ENCODE measurements at places on chromosomes 1 and 21.

- no peak for DNase-seq
These were observed 12.8 kb downstream of the ZFP69B start for GRCh38 chr1:40462956-40463590.

DNA sequence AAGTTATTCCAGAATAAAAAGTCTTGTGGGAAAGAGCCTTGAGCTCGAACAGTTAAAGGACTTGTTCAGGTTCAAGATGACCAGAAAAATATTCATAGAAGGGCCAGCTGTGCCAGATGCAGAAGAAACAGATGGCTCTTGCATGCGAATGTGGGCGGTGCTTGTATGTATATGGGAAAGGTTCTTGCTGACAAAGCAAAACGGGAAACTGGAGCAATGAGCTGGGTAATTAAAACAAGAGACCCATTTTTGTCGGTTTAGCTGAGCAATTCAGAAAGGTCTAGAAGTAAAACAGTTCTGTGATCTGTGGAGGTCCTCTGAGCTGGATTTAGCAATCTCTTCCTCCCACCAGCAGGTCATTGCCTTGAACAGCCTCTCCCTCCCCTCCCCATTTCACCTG is 107.2 kb upstream of the MARK1 start:
- no peak for DNase-seq

- DNase-seq, result no peak
These were observed 2.4 kb downstream of the LYPD8 start for GRCh38 chr1:248753029-248753594.

- no peak for DNase-seq
These were observed 205.5 kb upstream of the HOOK1 start for GRCh38 chr1:59609245-59609644.

DNA sequence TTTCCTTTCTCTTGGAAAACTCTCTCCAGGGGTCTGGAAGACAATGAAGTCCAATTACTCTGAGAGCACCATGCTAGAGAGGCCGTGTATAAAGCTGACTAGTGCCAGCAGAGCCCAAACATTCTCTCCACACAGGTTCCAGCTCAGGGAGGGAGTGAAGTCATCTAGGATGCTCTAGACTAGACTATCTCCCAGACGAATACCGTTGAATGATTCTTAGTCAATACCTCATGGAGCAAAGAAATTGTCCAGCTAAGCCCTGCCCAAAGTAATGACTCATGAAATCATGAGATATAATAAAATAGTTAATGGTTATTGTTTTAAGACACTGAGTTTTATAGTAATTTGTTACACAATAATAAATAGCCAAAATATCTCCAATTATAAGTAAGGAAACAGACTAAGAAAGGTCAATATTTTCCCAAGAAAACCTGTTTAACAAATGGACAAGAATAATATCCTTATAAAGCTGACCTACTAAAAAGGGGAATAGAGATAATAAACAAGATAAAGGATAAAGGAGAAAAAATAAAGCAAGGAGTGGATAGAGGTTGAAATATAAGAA is 163.9 kb upstream of the LRRC7 start:
- DNase-seq, result no peak

DNA sequence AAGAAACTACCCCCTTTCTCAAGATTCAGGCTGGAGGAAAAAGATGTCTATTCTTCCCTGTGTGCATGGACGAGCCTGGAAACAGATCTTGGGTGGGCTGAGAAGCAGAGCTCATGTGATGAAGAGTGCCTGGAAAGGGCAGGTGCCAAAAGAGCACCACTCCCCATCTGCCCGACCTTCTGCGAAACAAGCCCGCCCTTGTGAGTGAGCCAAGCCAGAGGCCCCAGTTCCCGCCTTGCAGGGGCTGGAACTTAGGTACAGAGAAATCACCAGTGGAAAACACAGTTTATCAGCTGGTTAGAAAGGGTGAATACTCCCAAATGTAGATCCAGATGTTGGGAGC is 26.7 kb upstream of the A3GALT2 start:
- no peak for DNase-seq

DNA sequence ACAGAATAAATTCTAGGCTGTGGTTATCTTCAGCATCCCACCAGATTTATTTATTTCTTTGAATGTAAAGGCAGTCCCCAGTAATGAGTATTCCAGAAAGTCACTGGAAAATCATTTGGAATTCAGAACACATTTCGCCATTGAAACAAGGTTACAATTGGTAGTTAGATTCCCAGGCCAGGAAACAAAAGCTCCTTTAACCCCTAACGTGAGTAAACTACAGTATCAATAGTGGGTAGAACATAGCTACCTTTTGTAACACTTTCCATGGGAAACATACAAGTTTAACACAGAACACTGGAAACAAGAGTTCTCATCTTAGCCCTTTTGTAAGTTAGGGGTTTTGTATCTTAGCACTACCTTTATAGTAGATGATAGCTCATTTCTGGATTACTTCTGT is 53.4 kb upstream of the BMP8A start:
- DNase-seq, result no peak

DNA sequence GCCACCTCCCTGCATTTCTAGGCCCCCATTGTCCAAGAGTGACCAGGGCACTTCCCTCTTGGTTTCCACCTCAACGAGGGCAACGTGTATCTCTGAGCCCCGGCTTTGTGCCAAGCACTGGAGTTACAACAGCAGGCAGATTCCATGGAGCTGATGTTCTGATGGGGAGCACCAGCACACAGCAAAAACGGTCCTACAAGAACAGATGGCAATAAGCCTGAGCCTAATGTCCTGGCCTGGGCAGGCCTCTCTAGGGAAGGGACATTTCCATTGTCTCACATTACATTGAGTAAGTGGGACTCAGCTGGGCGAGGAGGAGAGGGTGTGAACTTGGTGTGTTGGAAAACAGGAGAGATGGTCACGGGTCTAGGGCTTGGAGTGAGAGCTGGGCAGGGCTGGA is 27.2 kb upstream of the NPPB start:
- DNase-seq, result no peak

DNA sequence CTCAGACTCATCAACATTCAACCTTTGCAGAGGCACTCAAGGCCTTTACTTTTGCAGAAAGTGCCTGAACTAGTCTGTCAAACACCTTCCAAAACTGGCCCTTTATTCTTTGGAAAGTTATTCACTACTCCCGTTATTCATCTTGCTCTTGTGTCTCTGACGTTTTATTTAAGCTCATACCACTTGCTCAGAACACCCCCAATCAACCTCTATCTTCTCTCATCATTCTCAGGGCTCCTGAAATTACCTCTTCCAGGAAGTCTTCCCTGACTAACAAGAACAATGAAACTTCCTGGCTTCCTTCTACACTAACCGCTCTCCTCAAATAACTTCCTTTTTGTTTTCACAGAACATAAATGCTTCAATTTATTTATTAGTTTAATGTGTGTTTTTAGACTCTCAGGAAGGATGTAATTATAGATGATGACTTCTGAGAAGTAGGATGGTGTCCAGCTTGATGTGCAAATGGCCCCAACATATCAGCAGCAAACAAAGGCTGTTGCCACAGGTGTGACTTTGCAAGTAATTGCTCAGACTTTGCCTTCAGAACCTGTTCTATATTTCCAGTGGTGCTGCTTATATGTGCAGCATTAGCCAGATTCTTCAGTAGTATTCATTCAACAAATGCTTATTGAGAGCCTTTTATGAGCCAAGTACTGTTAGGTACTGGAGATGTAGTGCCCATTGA is 22.8 kb upstream of the BATF3 start:
- DNase-seq, result no peak

- no peak for DNase-seq
These were observed 116.0 kb downstream of the ETS2 start for GRCh38 chr21:38921511-38922251.

DNA sequence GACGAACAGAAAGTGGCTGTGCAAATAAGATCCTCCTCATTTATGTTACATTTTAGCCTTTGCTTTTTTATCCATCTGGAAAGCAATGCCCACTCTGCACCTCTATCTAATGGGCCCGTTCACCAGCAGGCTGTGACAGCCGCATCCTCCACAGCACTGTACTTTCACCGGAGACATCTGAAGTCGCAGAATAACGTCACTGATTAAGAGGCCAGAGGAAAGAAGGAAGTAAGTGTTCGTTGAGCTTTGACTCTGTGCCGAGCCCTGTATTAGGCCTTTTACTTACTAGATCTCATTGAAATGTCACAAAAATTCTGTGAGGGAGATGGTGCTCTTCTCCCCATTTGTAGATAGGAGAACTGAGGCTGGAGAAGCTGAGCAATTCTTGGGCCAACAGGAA is 62.3 kb downstream of the KAZN start:
- no peak for DNase-seq

DNA sequence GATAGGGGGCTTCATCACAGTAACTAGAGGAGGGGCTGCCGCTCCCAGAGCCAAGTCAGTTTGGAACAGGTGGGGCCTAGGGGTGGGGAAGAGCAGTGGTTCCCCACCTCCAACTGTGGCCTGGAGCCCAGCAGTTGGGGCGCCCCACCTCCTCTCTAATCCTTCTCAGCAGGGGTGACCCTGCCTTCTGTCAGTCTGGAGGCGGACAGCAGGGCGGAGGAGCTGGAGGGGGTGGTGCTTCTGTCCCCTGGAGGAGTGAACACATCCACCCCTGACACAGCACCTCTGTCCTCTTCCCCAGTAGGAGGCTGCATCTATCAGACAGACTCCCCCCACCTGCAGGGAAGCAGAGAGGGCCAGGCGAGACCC is 73.8 kb downstream of the MRPL37 start:
- no peak for DNase-seq

GRCh38 chr1:55331351-55331750 is 116.2 kb upstream of the USP24 start:
- no peak for DNase-seq

GRCh38 chr1:162323023-162323422 is 53.6 kb downstream of the SPATA46 start:
- no peak for DNase-seq

GRCh38 chr1:36542962-36543515 is 60.3 kb upstream of the CSF3R start:
- DNase-seq, result peak; percentile 21

- DNase-seq, result no peak
These were observed 1.5 kb downstream of the GRIK3 start for GRCh38 chr1:37032660-37033354.

- no peak for DNase-seq
These were observed 11.3 kb upstream of the PDZK1IP1 start for GRCh38 chr1:47201179-47201578.

GRCh38 chr1:31912839-31913239 is 25.3 kb downstream of the PTP4A2 start:
- DNase-seq, result peak; percentile 68

GRCh38 chr1:19411612-19412011 is 73.7 kb downstream of the CAPZB start:
- DNase-seq, result no peak

- no peak for DNase-seq
These were observed 11.3 kb upstream of the HEATR1 start for GRCh38 chr1:236615399-236616148.

DNA sequence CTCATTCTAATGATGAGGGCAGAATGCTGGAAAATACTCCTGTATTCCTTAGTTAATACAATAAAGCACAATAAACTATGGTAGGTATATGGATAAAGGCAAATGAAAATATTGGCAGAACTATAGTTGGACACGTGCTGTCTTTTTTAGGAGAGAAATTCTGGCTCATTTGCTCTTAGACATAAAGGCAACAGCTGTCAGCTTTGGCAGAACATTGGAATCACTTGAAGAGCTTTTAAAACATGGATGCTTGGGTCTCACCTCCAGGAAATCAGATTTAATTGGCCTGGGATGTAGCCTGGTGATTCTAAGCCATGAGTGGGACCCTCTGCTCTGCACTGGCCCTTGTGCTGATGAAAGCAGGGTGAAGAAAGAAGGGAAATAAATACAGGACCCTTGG is 9.9 kb downstream of the CRP start:
- DNase-seq, result no peak

GRCh38 chr1:2644591-2645101 is 11.8 kb upstream of the MMEL1 start:
- DNase-seq, result no peak

DNA sequence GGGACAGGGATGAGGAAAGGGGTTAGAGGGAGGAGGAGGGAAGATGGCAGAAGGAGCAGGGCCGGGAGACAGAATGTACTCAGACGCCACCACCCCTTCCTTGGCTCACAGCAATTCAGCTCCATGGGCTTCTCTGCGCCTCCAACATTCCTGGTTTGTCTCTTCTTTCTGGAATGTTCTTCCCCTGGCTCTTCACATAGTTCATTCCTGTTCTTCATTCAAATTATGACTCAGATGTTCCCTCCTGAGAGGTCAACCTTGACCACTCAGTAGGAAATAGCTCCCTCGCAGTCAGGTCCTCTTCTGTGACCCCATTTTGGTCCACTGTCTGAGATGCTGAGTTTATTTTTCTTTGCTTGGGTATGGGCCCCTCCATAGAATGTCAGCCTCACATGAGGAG is 203.2 kb downstream of the C1orf94 start:
- no peak for DNase-seq

- DNase-seq, result no peak
These were observed 81.0 kb upstream of the PLD5 start for GRCh38 chr1:242605521-242605920.

- DNase-seq, result no peak
These were observed 35.7 kb downstream of the PALMD start for GRCh38 chr1:99681583-99681982.

DNA sequence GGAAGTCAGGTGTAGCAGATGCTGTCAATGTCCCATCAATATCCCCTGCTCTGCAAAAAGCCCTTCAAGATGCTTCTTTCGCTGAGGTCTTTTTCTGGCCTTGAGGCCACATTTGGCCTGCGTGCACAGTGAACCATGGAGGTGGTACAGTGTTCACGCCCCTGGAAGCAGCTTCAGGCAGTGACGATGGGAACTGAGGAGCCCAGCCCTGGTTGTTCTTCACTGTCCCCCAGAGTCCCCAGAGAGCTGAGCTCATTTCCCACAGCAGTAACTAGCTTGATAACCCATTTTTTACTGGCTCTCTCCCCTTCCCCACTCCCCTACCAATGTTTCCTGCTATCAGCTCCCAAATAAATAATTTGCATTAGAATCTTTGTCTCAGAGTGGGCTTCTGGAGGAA is 76.5 kb downstream of the OLIG1 start:
- DNase-seq, result no peak

DNA sequence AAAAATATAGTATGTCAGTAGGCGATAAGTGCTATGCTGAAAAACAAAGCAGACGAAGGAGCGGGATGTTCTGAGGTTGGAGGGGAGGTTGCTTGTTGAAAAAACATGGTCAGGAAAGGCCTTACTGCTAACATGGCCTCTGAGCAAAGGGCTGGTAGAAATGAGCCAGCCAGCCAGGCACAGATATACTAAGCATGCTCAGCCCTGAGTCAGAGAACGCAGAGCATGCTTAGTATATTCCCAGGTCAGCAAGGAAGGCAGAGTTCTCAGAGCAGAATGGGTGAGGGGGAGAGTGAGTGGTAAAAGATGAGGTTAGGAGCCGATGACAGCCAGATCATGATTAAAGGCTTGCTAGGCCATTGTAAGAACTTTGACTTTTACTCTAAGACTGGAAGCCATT is 36.7 kb downstream of the ZBTB40 start:
- no peak for DNase-seq
